ENCODE measurements at places on chromosomes 4 and X. TPM values are rescaled to one million over a fixed set of nuclear protein-coding genes. Genes with fewer than 3 reads are reported as not detected.

Gene VCX2
- total RNA-seq, result not detected

Gene GAGE12J
- not detected for total RNA-seq

- no peak overlapping the region for H3K27ac ChIP-seq
- H3K4me1 ChIP-seq, result no peaks in the 10 kb centered on the region
- H3K36me3 ChIP-seq, result no peaks in the 10 kb centered on the region
- no peaks in the 10 kb centered on the region for H3K27me3 ChIP-seq
- H3K4me3 ChIP-seq, result no peak overlapping the region
These were observed 73.5 kb downstream of the WDR19 start for GRCh38 chr4:39255871-39256270.

DNA sequence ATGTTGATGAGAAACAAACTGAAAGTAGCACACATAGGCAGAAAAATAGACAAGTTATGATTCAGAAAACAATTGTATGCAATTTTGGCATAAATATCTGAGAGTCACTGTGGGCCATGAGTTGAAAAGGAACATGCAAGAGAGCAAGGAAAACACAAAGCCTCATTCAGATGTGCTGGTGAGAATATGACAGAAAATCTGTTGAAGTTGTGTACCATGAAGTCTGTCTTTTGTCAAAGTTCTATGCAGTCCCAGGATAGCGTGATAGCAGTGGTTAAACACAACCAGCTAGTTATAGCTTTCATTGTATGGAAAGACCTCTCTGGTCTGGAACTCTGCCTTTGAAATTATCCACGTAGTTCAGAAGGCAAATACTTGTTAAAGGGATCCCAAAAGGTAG is 53.0 kb downstream of the TMEM154 start:
- no peaks in the 10 kb centered on the region for H3K36me3 ChIP-seq
- DNase-seq, result no peak
- no peak overlapping the region for H3K4me3 ChIP-seq
- no peaks in the 10 kb centered on the region for H3K4me1 ChIP-seq
- no peaks in the 10 kb centered on the region for H3K27me3 ChIP-seq

DNA sequence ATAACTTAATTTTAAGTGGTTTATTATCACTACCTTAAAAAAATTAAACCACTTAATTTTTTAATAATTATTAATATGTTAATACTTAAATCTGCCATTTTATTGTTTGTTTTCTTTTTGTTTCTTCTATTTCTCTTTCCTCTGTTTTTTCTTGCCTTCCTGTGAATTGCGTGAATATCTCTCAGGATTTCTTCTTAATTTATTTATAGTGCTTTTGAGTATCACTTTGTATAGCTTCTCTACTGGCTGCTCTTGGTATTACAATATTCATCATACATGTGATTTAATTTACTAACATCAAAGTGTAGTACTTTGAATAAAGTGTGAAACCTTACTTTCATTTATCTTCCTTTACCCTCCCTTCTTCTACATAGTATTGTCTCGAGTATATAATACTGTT is 349.5 kb upstream of the CPXCR1 start:
- no peak for DNase-seq
- no peaks in the 10 kb centered on the region for H3K36me3 ChIP-seq
- H3K27me3 ChIP-seq, result no peaks in the 10 kb centered on the region
- no peak overlapping the region for H3K27ac ChIP-seq
- no peak overlapping the region for H3K4me3 ChIP-seq

DNA sequence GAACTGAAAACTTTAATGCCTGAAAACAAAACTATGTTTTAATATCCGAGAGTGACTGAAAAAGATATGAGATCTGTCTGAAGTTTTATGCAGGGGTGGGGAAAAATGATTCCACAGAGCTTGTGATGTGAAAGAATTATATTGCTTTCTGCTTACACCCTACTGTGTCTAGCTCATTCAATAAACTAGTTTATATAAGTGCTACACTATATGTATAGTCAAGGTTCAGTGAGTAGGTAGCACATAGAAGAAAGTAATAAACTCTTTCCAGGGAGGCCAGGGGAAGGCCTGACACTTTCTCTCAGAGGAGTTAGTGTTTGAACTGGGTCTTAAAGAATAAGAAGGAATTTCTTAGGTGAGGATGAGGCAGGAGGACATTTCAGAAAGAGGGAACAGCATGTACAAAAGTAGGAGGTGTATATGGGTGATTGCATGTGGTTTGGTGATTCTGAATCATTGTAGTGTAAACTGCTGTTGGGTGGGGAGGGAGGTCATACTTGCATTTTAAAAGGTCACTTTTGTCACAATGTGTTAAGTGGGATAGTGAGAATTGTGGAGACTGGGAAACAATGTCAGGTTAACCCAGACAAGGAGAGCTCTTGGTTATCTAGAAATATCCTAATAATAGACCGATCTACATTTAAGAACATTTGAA is 25.1 kb upstream of the TEX13D start:
- DNase-seq, result no peak
- H3K4me3 ChIP-seq, result no peak overlapping the region
- H3K27me3 ChIP-seq, result no peaks in the 10 kb centered on the region
- H3K4me1 ChIP-seq, result no peaks in the 10 kb centered on the region
- H3K27ac ChIP-seq, result no peak overlapping the region

DNA sequence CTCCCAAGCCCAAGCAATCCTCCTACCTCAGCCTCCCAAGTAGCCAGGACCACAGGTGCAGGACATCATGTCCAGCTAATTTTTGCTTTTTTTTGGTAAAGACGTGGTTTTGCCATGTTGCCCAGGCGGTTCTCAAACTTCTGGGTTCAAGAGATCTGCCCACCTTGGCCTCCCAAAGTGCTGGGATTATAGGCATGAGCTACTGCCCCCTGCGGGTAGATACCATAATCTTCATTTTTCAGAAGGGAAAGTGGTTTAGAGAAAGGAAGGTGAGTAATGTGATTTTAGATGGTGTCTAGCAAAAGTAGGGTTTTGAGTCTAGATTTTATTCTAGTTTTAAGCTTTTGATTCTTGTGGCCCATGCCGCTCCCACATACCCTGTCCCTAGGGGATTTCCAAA is 205.3 kb upstream of the CLNK start:
- no peak overlapping the region for H3K4me3 ChIP-seq
- no peak overlapping the region for H3K27ac ChIP-seq
- no peak for DNase-seq
- H3K27me3 ChIP-seq, result no peaks in the 10 kb centered on the region

- no peak overlapping the region for H3K27ac ChIP-seq
- no peaks in the 10 kb centered on the region for H3K27me3 ChIP-seq
These were observed 11.8 kb downstream of the ZNF182 start for GRCh38 chrX:47992095-47992380.
